ENCODE measurements at places on chromosomes 1 and 21.

DNA sequence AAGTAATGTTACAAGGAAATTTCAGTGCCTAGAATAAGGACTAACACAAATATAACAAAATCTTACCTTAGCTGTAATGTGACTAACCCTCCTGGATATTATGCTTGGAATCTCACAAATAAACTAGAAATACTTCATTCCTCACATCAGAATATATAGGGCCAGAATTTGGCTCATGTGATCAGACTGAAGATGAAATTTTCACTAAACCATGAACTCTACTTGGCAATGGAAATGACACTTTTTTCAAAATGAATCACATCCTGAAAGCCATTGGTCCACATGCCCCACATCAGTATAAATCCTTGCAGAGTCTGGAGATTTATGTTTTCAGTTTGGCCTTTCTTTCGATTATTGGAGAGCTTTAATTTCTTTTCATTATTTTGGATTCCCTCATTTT, 227.8 kb downstream of the NRIP1 start:
- no peak for DNase-seq

DNA sequence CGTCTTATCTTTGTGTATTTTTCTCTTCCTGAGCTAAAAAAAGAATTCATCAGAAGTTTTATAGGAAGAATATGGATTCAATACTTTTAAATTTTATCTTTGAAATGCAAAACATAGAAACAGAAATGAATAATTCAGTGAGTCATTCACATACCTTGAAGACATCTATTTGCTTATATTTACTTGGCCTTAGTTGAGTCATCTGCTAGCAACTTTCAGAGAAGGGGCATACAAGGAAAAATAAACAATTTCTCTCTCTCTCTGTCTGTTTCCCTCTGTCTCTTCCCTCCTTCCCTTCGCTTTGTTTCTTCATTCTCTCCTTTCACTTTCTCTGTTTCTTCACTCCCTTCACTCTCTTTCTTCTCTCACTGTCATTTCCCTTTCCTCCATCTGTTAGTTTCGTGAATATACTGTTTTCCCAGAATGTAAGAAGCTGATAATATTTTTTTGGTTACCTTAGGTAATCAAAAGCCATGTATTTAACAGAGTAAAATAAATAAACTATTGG, 477.2 kb downstream of the BRINP3 start:
- DNase-seq: no peak

GRCh38 chr1:238409932-238410331, 519.2 kb upstream of the ZP4 start:
- DNase-seq: no peak

- no peak for DNase-seq
Observed at GRCh38 chr1:46517010-46517600, 27.5 kb downstream of the DMBX1 start.

- no peak for DNase-seq
Observed at GRCh38 chr21:26131554-26131953, 39.0 kb downstream of the APP start.

DNA sequence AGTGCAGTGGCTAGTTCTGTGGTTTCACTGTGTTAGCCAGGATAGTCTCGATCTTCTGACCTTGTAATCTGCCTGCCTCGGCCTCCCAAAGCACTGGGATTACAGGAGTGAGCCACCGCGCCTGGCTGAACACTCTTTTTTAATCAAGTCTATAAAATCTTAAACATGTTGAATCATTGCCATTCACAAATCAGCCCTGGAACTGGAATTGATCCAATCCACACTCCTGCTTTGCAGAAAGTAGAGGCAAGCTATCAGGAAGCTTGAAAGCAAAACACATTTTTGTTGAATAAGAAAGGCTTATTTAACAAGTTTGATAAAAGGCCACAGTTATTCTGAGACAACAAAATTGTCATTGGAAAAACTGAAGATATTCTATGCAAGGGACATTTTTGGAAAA, 18.3 kb upstream of the EFHD2 start:
- no peak for DNase-seq

GRCh38 chr1:61241411-61241838, 159.1 kb downstream of the NFIA start:
- DNase-seq: no peak

DNA sequence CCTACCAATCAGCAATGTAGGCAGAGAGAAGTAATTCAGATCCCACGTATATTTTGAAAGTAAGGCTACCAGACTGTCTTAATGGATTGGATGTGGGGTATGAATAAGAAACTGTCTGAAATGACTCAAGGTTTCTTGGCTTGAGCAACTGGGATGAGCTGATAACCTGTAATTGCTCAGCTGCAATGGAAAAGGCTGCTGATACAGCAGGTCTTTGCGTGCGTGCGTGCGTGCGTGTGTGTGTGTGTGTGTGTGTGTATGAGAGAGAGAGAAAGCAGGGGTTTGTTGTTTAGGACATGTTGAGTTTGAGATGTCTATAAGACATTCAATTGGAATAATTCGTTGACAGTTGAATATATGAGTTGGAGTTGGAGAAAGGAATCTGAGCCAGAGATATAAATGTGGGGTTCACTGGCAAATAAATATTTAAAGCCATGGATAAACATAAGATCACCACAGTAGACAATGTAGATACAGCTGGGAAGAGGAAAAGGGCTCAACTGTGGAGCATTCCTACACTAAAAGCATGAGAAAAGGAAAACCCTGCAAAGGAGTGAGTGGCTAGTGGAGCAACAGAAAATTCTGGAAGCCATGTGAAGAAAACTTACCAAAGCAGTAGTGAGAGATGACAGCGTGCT, 72.9 kb downstream of the UCHL5 start:
- DNase-seq: no peak

DNA sequence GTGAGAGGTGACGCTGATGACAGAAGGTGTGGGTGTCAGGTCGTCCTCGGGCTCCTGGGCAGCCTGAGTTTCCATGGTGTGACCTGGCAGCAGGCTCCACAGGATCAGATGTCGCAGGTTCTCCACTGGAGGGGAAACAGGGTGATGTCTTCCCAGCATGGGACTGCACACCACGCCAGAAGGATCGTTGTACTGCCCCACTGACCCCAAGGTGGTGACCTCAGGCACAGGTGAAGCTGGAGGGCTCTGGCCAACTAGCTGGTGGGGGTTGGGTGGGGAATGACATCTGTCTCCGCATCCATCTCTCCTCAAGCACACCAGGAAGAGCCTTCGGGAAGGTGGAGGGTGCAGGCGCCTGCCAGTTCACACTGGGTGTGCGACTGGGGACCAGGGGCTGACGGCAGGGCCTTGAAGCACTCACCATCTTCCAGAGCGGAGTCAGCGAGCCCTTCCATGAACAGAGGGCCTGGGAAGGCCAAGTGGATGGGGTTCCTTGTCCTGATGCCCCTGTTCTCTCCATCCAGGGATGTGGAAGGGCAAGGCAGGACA, 19.4 kb downstream of the LRRC71 start:
- no peak for DNase-seq

DNA sequence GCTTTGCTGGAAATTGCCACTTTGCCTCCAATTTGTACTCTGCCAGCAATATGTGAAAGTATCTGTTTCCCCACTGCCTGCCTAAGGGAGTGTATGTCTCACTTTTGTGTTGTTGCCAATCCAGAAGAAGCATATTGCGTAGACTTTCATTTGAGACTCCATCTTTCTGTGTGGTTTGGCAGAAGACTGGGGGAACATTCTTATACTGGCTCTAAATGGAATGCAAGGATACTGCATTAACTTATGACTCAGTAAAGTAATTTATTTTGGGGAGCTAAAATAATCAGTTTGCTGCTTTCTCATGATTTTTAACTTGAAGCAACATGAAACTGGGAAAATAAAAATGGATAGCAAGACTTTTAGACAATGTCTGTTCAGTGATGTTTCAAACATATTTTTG, 107.7 kb upstream of the TMPRSS2 start:
- no peak for DNase-seq

DNA sequence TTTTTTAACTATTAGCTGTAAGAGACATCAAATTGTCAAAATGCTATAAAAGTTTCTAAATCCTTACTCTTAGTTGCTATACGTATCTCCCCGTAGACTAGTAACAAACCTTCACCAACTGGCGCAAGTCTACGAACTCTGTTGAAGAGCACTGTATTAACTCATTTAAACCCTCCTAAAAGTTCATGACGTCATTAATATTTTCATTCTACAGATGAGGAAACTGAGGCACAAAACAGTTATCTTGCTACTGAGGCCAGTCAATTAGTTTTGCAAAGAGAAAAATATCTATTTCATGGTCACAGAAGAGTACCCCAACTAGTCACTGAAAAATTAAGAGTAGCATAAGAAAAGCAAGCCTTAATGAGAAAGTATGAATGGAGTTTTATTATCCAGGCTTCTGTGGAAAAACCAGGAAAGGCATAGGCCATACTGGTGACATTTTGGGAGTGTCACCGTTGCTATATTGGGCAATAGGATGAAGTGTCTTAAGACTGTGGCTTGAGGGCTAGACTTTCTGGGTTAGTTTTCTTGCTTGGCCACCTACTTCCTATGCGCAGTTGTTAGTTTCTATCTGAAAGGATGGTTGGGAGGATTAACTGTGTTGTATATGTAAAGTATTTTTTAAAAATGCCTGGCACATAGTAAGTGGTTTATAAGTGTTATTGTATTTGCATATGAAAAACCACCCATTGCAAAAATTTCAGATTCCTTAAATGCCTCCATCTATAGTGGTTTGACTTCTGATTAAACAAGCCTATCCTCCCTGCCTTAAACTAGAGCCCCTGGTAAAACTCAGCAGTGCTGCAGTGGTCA, 52.4 kb upstream of the SYT14 start:
- DNase-seq: no peak

DNA sequence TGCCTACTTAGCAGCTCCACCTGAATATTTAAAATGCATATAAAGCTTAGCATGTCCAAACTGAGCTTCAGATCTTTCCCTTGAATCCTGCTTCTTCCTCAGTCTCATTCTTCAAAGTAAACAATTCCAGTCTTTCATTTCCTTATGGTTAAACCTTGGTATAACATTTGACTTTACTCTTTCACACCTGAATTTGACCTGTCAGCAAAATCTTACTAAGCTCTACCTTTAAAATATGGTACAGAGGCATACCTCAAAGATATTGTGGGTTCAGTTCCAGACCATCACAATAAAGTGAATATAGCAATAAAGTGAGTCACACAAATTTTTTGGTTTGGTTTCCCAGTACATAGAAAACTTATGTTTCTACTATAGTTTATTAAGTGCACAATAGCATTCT, 42.5 kb upstream of the RNF11 start:
- DNase-seq: no peak
